Hypothalamus (tissue), 51 donors: ENCODE measurements at places on chromosomes 6 and 20.

DNA sequence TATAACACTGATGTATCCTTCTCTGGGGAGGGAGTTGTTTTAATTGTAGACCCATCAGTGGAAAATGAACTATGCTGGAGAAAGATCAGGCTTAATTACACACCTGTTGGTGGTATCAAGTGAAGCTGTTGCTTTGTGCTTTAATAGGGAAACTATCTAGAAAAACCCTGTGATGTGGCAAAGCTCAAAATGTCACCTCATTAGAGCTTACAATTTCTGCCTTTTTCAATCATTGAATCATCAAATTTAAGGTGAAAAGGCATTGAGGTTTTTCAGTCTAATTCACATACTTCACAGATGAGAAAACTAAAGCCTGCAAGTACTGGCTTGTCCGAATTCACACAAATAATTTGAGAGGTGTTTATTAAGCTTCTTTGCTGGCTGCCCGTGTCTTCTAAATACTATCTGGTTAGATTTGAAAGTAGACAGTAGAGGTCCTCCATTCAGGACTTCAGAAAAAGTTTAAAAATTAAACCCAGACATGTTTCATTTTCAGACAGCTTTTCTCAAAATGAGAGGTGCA lies 143.3 kb upstream of the MAP3K7 start:
- DNase-seq, result no peak

- DNase-seq, result no peak
Observed at GRCh38 chr20:57397693-57398108, 6.5 kb downstream of the RBM38 start.

GRCh38 chr6:18343741-18344140 lies 43.4 kb upstream of the RNF144B start:
- DNase-seq, result no peak

DNA sequence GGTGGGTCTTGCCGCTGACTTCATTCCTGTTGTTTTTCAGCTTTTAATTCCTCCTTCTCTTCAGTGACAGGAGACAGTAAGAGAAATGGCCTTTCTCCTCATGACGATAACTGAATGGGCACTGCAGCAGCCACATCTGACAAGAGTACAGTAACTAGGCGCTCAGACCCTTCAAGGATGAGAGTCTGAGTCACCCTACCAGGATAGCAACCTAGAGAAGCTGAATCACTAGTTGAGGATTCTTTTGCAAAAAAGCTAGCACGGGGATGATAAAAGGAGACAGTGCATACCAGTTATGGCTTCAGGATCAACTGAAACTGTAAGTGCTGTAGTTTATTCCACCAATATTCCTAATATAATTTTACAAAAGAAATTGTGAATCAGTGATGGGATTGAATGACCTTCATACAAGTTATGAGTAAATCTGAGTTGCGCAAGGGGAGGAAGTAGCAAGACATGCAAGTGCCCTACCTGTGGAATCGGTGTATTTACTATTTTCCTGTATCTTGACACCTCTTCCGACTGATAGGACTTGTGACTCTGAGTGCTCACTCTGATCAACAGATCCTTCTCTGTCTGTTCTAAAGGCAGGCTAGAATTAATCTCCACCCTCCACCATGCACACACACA lies 161.8 kb upstream of the GRIK2 start:
- DNase-seq, result no peak

GRCh38 chr6:76035713-76036112 lies 36.7 kb downstream of the IMPG1 start:
- DNase-seq, result no peak
